ENCODE measurements at places on chromosomes 3 and 15.

GRCh38 chr3:49476563-49476962, 6.5 kb downstream of the DAG1 start:
- no peak for DNase-seq

DNA sequence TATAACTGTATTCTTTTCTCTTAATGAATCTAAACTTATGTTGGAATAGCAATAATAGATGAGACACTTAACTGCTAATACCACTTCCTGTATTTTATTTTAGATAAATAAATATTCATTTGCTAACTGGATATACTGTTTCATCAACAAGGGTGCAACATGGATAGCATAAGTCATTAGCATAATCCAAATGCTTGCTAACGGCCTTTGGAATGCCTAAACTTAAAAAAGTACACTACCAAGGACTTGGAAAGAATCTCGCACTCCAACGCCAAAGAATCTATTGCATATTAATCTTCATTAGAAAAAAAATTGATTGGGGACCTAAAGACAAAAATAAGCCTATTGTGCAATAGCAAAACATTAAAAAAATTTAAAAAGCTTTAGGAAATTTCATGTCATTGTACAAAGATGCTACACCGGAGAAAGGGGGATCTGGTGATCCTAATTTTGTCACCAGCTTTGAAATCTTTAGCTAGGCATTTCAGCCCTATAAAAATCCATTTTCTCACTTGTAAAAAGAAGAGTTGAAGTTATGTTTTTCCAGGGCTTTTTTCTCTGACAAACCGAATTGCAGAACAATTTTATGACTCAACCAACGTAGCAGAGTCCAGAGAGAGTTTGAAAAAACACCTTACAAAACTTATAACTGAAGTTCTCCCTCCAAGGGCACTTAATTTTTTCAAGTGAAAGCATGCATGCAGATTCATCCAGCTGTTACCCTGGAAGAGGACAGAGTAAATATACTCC, 4.1 kb downstream of the VGLL3 start:
- DNase-seq: no peak

- DNase-seq: no peak
Measured at GRCh38 chr15:64340355-64340754, 15.6 kb downstream of the CSNK1G1 start.

DNA sequence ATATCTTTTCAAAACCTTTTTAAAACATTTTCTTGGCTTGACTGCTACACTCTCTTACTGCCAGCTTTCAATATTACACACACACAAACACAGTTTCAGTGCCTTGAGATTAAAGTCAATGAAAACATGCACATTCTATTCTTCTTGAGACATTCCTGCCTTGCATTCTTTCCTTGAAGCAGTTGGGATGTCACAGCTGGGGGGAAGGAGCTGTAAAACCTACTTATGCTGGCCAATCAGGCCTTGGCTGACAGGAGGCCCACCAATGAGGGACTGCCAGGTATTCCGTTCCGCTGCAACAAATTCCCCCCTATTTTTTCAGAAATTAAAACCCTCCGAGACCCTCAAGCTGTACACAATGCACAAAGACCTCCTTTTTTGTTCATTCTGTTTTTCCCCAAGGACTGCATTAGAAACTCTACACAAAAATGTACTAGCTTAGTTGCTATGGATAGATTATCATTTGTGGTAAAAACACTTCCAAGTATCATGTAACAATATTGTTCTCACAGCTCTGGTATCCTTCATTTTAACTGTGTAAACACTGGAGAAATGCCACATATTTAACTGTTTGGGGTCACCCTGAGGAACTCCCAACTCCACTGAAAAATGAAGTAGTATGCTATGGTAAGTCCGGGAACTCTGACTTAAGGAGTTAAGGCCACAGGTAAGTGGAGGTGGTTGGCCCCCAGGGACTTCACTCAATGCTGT, 18.5 kb downstream of the FSTL1 start:
- DNase-seq: no peak

GRCh38 chr3:15512166-15512565, 9.3 kb downstream of the COLQ start:
- no peak for DNase-seq

DNA sequence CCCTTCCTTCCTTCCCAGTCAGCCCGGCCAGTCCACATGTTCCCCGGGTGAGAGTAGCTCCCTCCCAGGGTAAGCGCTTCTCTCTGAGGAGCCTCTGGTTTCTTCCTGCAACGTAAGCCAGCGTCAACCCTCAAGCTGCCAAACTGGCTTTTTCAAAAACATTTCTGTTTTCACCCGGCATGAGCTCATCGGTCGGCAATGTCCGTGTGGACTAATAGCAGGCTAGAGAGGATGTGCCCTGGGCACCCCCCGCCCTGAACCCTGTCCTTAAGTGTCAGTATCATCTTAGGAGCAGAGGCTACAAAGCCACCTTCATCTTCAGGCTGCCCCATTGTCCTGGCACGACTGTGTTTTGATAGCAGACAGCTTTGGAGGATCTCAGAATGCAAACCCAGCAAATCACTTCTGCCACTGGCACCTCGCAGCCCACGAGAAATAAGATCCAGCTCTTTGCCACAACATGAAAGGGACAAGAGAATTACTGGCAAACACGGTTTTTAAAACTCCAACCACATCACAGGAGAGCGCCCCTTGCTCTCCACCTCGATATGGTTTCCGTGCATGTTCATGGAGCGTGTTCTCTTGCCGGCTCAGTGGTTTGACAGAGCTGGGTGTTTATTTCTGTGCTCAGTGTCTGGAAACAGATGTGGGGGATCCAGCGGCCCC, 9.9 kb downstream of the ALDH1A3 start:
- DNase-seq: no peak

DNA sequence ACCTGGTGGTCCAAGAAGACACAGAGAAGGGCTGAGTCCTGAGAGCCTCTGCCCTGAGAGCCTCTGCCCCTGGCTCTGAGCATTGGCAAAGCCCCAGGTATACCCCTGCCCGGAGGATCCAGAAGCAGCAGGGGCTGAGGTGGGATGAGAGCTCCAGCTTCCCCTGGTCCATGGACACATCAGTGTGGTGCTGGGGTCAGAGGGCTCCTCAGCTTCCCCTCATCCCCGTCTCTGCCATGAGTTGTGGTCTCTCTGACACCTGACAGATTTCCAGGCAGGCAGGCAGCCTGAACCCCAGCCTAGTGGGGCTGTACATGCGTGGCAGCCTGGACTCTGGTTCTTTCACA, 3.5 kb upstream of the KLF15 start:
- DNase-seq: no peak

DNA sequence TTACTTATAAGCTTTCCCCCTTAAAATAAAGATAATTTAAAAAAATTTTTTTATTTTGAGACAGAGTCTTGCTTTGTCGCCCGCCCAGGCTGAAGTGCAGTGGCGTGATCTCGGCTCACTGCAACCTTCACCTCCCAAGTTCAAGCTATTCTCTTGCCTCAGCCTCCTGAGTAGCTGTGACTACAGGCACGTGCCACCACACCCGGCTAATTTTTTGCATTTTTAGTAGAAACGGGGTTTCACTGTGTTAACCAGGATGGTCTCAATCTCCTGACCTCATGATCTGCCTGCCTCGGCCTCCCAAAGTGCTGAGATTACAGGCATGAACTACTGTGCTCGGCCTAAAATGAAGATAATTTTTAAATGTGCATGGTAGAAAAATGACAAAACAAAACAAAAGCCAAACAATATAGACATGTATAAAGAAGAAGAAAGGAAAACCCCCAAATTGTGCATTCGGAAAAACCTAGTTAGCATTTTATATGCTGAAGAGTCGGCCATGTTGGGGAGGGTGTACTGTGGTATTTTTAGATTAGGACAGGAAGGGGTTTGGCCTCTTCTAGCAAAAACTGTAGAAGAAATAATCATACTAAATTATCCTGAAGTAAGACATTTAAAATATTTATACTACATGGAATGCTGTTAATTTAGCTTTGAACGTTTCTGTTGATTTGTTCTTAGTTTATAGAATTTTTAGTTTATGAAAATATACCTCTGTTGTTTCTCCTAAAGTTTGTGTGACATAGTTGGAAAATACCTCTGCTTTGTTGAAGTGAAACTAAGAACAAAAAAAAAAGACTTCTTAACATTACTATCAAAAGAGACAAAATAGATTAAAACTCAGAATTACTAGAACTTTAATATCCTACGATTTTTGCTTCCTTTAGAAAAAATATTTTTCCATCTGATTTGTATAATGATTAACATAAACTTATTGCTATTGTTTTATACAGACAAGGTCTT, 7.4 kb downstream of the APPL1 start:
- DNase-seq: no peak

DNA sequence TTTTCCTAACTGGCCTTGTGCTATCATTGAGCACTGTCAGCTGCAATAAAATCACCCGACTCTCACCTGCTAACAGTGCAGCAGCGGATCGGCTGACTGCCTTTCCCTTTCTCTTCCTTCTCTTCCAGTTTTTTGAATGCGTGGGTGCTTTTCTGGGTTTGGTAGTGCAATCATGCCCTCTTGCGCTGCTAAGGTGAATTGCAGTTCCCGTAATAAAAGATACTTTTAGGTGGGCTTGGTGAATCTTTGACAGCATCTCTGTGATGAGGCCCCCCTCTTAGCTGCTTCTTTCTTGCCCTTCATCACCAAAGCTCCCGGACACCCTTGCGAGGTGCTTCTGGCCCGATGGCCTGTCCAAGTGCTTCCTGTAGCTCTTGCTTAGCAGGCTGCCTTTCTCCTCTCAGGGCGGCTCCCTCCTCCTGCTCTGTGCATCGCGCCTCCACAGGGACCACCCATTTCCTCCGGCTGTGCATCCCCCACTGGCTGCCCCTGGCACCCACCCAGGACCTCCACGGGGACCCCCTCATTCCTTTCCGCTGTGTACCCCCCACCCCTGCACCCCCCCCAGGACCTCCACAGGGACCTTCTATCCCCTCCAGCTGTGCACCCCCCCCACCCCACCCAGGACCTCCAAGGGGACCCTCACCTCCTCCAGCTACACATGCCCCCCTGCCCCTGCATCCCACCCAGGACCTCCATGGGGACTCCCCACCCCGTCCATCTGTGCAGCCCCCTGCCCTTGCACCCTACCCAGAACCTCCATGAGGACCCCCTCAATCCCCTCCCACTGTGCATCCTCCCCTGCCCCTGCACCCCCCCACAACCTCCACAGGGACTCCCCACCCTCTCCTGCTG, 50.8 kb upstream of the RPL32 start:
- DNase-seq: peak; percentile 89

DNA sequence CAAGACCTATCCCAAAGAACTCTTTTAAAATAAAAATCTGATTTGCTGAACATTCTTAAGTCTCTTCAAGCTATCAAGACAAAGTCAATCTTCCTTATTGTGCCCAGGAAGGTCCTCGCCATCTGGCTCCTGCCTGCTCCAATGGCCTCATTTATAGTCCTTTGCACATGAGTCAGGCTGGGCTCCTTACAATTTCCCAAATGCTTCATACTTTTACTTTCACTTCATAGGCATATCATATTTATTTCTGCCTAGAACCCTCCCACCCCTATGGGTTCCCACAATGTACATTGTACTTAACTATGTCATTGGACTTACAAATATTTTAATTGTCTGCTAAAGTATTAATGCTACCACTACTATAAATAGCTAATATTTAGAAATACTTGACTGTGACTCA, 9.1 kb downstream of the THRB start:
- no peak for DNase-seq

DNA sequence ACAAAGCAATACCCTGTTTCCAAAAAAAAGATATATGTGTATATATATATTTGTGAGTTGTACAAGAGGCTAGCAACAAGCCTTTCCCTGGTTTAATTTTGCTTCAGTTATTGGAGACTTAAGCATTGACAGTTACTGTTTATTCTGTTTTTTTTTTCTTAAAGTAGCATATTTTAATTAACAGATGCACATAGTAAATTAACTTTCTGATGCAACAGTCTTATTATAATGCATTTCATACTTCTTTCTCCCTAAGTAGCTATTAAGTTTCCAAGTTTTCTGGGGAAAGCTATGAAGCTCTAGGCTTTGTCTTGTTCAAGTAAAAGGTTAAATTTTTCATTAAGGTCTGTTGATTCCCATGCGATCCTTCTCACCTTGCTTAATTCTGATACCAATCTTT, 17.9 kb downstream of the PRKCI start:
- DNase-seq: no peak
